GM13976 (cell line): ENCODE measurements at places on chromosomes 3 and 15.
A peak's percentile ranks its signal among the peaks of the same experiment; 100 is the strongest.

- no peak for DNase-seq
These were observed 36.2 kb downstream of the VGLL3 start for GRCh38 chr3:86954747-86955146.

- DNase-seq: no peak
These were observed 68.8 kb downstream of the ZNF385D start for GRCh38 chr3:21682206-21682605.

- peak; percentile 60 for DNase-seq
These were observed 31.8 kb upstream of the MYZAP start for GRCh38 chr15:57559875-57560274.

- no peak for DNase-seq
These were observed 60.4 kb downstream of the MB21D2 start for GRCh38 chr3:192857260-192857661.

GRCh38 chr3:60215946-60216345 lies 1035.3 kb downstream of the FHIT start:
- no peak for DNase-seq

- DNase-seq: no peak
These were observed 456.3 kb downstream of the FOXP1 start for GRCh38 chr3:71127052-71127831.

GRCh38 chr3:156551261-156551660 lies 3.7 kb downstream of the SSR3 start:
- no peak for DNase-seq

DNA sequence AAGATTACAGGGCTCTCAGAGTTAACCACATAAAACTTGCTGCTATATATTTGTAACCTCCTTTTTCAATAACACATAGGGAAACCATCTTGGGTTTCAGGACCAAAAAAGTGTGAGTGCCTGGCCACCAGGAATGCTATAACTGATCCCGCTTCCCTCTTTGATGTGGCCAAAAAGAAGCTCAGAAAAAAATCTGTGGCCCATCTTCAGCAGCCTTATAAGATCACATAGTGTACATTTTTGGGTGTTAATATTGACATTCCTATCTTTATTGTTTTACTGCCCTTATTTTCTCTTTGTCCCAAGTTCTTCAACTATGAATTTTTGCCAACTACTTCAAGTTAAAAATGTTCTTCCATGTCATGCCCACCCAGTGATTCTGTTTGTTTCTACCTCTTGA lies 102.8 kb downstream of the LIPC start:
- DNase-seq: no peak

- DNase-seq: no peak
These were observed 631 bp downstream of the AGBL1 start for GRCh38 chr15:86080302-86080701.

GRCh38 chr3:137746808-137747207 lies 17.3 kb upstream of the SOX14 start:
- DNase-seq: no peak

- DNase-seq: no peak
These were observed 16.9 kb downstream of the DHX36 start for GRCh38 chr3:154307363-154307762.

- no peak for DNase-seq
These were observed 206.7 kb upstream of the TBC1D5 start for GRCh38 chr3:17949101-17949500.

- no peak for DNase-seq
These were observed 333.5 kb upstream of the NR2E3 start for GRCh38 chr15:71476823-71477222.

DNA sequence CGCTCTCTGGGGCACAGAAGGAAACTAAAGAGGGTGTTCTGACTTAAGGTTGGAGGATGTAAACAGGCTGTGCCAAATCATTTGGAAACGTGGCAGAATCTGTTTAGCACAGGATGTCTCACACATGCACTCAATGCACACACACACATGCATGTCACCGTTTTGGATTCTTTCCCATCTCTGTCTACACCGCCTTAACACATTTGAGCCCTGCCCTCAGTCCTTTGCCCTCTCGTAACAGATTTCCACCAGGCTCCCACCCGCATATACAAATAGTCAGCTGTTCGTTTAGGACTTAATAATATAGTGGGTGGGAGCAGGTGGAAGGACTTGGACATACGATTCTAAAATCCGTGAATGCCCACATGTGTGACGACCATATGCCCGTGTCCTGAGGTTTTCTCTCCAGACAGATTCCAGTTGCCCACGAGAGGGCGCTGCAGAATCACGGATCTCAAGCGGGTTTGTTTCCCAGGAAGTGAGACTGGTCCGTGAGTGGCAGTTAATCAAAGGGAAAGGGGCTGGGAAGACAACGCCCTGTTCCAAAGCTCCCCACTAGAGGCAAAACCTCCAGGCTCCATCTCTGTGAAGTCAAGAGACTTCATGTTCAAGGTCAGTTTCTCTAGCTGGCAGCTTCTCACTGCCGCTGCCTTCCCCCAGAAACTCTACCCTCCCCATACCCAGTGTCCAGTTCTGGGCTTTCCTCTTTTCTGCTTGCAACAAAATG lies 44.5 kb downstream of the NOX5 start:
- peak; percentile 81 for DNase-seq

DNA sequence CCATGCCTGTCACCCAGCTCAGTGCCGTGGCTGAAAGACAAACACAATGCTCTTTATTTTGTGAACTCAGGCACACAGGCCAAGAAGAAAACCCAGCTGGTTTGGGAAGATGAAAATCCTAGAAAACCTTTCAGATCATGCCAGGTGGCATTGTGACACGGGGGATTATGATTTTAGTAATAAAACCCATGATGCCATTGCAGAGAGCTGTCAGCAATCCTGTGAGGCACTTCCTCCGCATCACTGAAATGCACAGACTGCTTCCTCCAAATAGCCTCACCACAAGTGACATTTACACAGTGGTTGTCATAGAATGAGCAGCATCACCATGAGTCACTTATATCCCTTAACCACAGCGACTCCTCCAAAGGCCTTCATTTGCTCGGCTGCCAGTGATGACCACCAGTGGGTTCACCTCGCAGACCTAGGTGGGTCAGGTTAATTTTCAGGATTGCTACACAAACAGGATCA lies 22.7 kb downstream of the ABHD6 start:
- no peak for DNase-seq

DNA sequence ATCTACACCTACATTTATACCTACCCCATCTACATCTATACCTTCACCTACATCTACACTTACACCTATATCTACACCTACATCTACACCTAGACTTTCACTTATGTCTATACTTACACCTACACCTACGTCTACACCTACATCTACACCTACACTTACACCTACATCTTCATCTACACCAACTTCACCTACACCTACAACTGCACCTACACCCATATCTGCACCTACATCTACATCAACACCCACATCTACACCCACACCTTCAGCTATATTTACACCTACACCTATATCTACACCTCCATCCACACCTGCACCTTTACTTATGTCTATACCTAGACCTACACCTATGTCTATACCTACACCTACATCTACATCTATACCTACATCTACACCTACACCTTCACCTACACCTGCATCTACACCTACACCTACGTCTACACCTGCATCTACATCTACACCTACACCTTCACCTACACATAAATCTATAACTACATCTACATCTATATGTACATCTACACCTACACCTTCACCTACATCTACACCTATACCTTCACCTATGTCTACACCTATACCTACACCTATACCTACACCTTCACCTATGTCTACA lies 30.9 kb upstream of the PRR23E start:
- no peak for DNase-seq
